Left renal pelvis (tissue), 4 donors: ENCODE measurements at places on chromosomes 11 and 22. TPM values are rescaled to one million over a fixed set of nuclear protein-coding genes. Genes with fewer than 3 reads are reported as not detected.

Gene MUC6
- 0.66 TPM for polyA plus RNA-seq

DNA sequence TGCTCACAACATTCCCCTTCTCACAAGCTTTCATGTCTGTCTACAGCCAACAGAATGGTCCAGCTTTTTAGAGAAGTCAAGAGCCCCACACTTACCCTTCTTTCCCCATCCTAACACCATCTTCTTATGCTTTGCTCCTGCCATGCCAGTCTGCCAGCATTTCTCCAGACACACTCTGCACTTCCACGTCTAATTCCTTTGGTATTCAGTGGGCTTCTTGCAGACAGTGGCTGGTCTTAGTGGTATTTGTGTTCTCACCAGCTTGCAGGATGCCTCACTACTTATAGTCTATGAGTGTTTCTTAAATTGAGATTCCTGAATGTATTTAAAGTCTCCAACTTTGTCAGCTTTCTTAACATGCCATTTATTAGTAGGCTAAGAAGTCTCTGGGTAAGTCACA, 154.4 kb downstream of the BBOX1 start:
- no peak for DNase-seq

Gene ZNF280B
- 5.0 TPM for polyA plus RNA-seq

DNA sequence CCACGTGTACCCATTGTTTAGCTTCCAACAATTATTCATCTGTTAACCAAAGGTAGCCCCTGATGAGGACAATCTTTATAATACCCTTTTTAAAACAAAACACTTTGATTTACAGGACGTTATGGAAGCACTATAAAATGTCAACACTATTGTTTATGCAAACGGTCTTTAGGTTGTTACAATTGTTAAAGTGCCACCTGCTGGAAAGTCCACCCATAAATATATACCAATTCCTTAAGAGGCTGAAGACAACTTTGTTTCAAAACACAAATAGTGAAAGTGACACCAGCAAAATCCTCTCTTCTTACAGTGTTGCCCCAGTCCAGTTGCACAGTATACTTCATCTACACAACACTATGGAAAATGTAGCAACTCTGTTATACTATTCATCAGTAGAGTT, 68.9 kb upstream of the SLN start:
- DNase-seq: no peak
